Activated naive CD4-positive, alpha-beta T cell treated with anti-CD3 and anti-CD28 coated beads for 36 hours (primary cell): ENCODE measurements at places on chromosomes 7 and 10.

- H3K36me3 ChIP-seq: no peaks in the 10 kb centered on the region
- H3K27me3 ChIP-seq: peaks cover 2% of the 10 kb centered on the region
- H3K4me1 ChIP-seq: peaks cover 11% of the 10 kb centered on the region
- DNase-seq: no peak
- H3K27ac ChIP-seq: no peak overlapping the region
Measured at GRCh38 chr7:1740214-1740613, 70.1 kb downstream of the ELFN1 start.

- peaks cover 20% of the 10 kb centered on the region for H3K27me3 ChIP-seq
- no peaks in the 10 kb centered on the region for H3K4me1 ChIP-seq
- H3K27ac ChIP-seq: no peak overlapping the region
- H3K36me3 ChIP-seq: no peaks in the 10 kb centered on the region
- DNase-seq: no peak
Measured at GRCh38 chr7:55006499-55006898, 12.3 kb upstream of the EGFR start.

DNA sequence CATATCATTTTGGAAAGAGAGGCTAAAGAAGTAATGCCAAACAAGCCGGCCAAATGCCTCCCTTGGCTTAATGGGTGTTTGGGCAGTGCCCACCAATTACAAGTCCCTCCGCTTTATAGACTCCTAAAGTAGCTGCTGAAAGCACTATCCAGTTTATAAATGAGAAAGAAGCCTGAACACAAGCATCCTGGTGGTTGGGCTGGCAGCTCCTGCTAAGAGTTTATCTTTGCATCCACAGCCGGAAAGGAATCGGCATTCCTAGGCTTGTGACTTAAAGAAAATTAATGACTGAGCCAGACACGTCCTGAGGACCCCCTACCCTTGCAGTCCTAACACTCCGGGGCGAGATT lies 13.1 kb upstream of the NKX2-3 start:
- no peak for DNase-seq
- no peak overlapping the region for H3K27ac ChIP-seq
- no peaks in the 10 kb centered on the region for H3K36me3 ChIP-seq

- DNase-seq: peak; percentile 36
- H3K36me3 ChIP-seq: peaks cover 4% of the 10 kb centered on the region
- peak within 1 kb of the TSS; percentile 84 for H3K4me3 ChIP-seq
- H3K27me3 ChIP-seq: peaks cover 9% of the 10 kb centered on the region
- peaks cover 32% of the 10 kb centered on the region for H3K4me1 ChIP-seq
Measured at GRCh38 chr7:151085691-151086620, at the start of gene AGAP3. Gene AGAP3, plus strand, starts transcription at chr7:151086475. Its CDS starts 267 bp downstream, at chr7:151086742.

DNA sequence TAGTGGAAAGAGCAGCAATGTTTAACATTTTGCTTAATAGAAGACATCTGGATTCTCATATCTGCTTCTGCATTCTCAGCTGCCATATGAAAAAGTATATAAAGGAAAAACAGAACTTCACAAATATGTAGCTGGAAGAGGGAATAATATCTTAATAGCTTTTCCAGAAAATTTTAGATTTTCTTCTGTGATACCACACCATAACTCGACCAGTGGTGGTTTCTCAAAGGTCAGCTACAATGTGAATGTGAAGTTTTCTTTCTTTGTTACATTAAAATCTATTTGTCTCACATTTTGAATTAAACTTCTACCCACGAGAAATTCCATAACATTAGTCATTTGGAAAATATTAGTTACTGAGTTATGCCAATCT lies 339.8 kb downstream of the PARD3 start:
- H3K27me3 ChIP-seq: no peaks in the 10 kb centered on the region
- H3K36me3 ChIP-seq: no peaks in the 10 kb centered on the region
- DNase-seq: no peak
- no peak overlapping the region for H3K27ac ChIP-seq

DNA sequence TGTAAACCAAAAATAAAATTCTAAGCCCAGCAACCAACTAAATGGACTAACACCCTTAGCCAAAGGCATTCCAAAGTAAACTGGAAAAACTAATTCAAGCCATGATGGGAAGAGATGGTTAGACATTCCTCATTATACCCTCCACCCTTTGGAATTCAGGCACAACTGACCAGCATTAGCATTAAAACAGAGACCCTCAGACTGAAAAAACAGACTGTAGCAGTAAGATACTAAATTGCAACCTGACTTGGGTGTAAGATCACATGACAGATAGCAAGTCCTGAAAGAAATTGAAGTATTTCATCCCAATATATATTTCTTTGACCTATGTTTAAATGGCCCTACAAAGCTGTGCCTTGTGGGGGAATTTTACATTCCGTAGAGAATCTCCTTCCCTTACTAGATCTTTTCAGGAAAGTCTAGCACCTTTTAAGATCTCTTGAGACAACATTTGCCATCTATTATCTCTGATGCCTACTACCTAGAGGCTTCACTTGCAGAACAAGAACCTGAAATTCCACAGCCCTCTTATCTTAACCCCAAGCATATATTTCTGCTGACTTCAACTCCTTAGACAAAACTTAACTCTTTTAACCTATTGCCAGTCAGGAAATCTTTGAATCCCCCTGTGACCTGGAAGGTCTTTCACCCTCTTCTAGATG lies 750.2 kb upstream of the IGFBP3 start:
- no peak for DNase-seq
- no peaks in the 10 kb centered on the region for H3K27me3 ChIP-seq
- H3K27ac ChIP-seq: no peak overlapping the region
- H3K36me3 ChIP-seq: no peaks in the 10 kb centered on the region
- no peaks in the 10 kb centered on the region for H3K4me1 ChIP-seq

DNA sequence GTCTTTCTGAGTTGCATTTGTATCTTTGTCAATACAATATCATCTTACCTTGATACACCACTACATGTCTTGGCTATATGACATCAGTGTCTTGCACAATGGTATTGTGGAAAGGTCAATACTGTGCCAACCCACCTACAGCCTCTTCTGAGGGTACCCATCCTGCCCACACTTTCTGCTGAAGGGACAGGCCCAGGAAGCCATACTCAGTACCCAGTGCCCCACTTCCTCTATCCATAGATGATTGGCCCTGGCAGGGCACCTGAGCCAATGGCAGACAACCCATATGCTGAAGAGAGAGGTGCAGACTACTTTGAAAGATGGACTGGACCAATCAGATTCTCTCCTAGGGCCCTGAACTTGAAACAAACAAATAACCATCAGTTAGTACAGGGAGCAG lies 152.0 kb upstream of the ADO start:
- H3K27me3 ChIP-seq: no peaks in the 10 kb centered on the region
- H3K27ac ChIP-seq: no peak overlapping the region
- H3K4me3 ChIP-seq: no peak overlapping the region
- H3K36me3 ChIP-seq: no peaks in the 10 kb centered on the region
- H3K4me1 ChIP-seq: peaks cover 5% of the 10 kb centered on the region
